ENCODE measurements at places on chromosomes 7 and 10.

GRCh38 chr10:7763929-7764328, 23.9 kb downstream of the KIN start:
- no peak for DNase-seq

GRCh38 chr7:30462179-30462578, 16.4 kb downstream of the NOD1 start:
- no peak for DNase-seq

DNA sequence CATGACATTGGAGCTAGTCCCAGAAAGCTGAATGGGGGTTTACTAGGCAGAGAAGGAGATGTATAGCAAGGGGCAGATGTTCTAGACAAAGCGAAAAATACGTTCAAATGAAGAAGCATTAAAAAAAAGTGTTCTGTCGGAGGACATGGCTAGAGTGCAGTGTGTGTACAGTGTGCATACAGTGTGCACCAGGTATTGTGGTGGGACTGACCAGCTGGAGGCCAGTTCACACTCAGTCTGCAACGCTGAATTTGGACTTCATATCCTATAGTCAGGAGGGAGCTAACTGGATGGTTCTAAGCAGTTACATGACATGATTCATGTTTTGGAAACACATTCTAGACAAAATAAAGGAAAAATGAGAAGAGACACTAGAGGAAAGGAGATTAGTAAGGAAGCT, 8.8 kb downstream of the BBIP1 start:
- no peak for DNase-seq

GRCh38 chr10:58137813-58138212, 129.9 kb downstream of the IPMK start:
- no peak for DNase-seq

DNA sequence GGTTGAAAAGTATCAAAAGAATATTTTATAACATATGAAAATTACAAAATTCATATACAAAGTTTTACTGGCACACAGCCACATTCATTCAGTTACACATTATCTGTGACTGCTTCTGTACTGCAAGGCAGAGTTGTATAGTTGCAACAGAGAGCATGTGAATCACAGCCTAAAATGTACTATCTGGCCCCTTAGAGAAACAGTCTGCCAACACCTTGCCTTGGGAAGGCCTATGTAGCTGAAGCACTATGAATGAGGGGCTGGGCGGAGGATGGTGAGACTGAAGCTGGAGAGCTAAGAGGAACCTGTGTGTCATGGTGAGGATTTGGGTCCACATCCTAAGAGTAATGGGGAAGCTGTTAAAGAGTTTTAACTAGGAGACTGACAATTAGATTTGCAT, 35.7 kb downstream of the PDZD8 start:
- peak; percentile 18 for DNase-seq

GRCh38 chr10:106515206-106515790, 649.2 kb downstream of the SORCS1 start:
- DNase-seq = no peak

- DNase-seq = no peak
These were observed 5.2 kb upstream of the XPNPEP1 start for GRCh38 chr10:109928475-109928891.

DNA sequence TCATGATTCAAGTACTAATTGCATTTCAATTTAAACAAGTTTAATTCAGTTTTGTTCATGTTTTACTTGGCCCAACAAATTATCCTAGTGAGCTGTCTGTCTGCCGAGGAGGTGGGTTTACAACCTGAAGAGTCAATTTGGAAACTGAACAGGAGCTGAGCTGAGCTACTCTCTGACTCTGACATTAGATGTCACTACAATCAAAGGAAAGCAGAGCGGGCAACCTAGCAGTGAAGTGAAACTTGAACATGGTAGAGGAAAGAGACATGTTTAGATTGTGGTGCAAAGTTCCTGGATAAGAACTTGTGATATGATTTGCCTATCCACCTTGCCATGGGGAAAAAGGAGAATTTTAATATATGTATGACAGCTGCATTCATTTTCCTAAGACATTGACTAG, 9.6 kb upstream of the AGR3 start:
- DNase-seq = peak; percentile 33

DNA sequence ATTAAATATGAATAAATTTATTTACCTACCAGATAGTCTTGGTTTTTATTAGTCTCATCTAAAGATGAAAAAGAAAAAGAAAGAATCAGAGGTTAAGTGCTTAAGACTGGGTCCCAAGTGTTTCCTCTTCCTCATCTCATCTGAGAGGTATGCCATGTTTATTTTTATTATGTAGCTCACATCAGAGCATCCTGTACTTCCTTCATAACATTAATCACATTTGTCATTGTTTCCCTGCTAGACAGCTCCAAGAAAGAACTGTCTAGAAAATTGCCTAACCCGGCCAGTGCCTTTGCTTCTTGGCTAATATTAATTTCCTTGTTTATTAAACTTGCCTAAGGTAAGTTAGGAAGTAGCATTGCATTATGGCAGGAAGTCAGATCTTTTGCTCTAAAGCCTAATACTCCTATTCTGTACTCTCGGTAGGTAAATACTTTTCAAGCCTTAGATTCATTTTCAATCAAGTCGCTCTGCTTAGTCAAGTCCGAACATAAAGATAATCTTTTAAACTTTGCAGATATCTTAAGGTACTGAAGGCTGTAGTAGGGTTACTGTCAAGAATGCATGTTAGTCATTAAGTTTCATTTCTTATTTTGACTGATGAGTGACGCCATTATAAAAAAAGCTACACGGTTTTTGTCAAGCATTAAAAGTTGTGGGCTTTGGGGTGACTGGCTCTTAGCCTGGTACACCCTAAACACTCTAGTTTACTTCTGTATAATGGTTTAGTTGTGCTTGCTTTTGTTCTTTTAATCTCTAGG, 47.4 kb downstream of the ZMYND11 start:
- DNase-seq = no peak

DNA sequence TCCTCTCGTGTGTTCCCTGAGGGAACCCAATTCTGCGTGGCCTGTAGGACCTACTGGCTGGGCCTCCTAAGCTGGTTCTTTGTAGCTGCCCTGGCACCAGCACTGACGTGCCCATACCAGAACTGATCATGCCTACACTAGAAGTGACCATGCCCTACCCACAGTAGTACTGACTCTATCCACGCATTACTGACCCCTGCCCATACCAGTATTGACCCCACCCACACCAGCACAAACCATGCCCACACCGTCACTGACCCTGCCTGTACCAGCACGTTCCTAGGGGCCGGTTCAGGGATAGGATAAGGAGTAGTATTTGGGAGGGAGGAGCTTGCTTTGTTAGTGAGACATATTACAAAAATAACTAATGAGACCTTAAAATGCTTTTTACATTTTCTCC, 88.0 kb downstream of the DOCK1 start:
- no peak for DNase-seq

DNA sequence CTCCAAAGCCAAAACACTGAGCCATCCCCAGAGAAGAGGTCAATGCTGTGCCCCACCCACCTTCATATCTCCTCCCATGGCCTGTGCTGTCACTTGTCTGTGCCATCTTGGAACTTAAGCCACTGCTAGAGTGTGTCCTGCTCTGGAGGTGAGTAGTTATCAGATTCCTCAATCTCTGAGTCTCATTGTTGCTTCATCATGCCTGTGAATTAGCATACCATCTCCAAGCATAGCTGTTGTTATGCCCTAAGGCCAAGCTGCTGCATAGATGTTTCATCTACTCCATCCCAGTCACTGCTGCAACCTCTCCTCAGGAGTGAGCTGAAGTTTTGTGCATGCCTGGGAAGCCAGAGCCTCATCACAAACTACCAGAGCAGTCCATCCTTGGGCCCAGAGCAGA, 349.0 kb downstream of the ZWINT start:
- no peak for DNase-seq

DNA sequence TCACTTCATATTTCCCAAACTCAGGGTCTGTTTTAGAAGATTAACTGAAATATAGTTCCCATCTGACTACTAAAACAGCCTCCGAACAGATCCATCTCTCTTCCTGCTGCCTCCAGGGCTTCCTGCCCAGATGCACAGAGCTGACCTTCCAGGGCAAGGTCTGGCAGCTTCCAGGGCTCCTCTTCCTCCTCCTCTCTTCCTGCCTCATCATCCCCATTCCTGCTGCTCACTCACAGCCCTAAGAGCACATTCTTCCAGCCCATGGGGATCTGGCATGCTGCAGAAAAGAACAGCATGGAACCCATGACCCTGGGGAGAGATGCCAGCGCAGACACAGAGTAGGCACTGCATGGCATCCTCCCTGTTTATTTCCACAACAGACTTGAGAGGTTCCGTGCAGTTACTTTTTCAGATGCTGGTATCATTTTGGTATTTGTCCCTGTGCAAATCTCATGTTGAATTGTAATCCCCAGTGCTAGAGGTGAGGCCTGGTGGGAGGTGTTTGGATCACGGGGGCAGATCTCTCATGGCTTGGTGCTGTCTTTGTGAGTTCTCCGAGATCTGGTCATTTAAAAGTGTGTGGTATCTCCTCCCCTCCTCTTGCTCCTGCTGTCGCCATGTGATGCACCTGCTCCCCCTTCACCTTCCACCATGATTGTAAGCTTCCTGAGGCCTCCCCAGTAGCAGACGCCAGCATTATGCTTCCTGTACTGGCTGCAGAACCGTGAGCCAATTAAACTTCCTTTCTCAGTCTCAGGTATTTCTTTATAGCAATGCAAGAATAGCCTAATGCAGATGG, 4.4 kb downstream of the PKD1L1 start:
- DNase-seq = no peak

DNA sequence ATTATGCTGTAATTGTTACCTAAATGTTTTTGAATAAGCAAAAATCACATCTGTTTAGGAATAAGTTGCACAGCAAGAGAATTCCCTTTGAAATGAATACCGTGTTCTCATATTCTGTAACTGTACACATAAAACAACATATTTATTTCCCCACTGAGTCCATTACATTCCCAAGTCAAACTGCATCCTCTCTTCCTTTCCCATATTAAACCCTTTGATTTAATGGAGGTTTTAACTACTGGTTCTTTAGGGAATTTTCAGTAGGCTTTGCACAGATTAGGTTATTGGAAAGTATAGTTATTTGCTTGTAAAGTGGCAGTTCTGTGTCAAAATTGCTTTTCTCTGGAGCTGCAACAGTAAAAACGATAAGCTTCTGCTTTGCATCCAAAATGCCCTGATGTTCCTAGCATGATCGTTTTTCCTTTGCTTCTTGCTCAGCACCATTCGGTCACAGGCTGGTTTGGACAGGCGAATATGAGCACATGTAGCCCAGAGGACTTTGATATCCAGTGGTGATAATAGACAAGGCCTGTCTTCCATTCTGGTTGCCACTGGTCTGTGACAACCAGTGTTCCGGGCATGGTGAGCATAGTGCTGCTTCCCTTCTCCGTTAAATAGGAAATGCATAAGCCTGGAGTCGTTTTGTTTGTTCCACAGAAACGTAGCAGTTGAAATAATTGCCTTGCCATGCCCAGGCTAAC, 696.1 kb downstream of the AUTS2 start:
- DNase-seq = no peak

DNA sequence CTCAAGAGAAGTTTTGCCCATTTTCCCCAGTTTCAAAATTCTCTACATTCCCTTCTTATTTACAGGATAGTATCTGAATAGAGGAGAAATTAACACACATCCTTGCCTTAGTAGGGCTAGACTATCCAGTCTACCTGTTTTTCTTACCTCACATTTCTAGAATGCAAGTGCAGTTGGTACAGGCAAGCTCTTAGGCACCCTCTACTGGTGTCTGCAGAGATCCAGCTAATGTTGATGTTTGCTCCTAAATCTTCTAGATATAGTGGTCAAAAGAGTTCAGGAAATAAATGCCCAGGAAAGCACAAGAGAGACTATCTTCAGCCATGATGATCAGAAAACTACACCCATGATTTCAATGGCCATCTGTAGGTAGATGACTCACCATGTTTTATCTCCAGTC, 205.3 kb downstream of the HTR7 start:
- no peak for DNase-seq

GRCh38 chr7:79608005-79608404, 154.5 kb upstream of the MAGI2 start:
- no peak for DNase-seq

All from skeletal muscle cell (primary cell).